NCI-H446 (cell line): ENCODE measurements at places on chromosomes 4 and X.

GRCh38 chr4:25863347-25863784, 578 bp upstream of the SEL1L3 start:
- DNase-seq, result no peak

DNA sequence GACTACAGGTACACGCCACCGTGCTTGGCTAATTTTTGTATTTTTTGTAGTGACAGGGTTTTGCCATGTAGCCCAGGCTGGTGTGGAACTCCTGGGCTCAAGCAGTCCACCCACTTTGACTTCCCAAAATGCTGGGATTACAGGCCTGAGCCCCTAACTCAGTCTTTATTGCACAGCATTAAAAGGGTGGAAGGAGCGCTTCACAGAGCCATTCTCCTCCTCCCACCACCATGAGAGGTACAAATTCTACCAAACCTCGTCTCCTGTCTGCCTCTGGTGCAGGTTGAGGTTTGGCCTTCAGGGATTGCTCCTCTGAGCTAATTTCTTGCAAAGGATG, 52.3 kb downstream of the TLR10 start:
- DNase-seq, result no peak

- DNase-seq, result no peak
Measured at GRCh38 chr4:108902769-108903168, 139.9 kb upstream of the ETNPPL start.

GRCh38 chr4:184821242-184821641, 4.5 kb downstream of the ACSL1 start:
- no peak for DNase-seq

DNA sequence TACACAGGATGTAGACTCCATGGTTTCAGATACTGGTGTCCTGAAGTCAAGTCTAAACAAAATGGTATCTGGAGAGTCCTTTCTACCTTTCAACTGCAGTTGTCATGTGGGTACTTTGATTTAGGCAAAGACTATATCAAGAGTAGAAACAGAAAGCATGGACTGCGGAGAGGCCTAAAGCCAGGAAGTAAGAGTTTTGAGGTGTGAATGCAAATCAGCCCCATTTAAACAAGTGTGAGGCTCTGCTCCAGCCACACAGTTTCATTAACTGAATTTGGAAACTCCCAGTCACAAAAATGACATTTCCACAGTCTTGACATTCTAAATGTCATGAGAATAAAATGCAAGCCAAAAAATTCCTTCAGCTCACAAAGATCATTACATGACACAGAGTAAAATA, 87.2 kb upstream of the MCF2 start:
- DNase-seq, result no peak
